Liver (tissue), 10 donors: ENCODE measurements at places on chromosomes 1 and 21.

- no peaks in the 10 kb centered on the region for H3K4me1 ChIP-seq
- H3K27me3 ChIP-seq = no peaks in the 10 kb centered on the region
- H3K36me3 ChIP-seq = no peaks in the 10 kb centered on the region
- no peak overlapping the region for H3K27ac ChIP-seq
- DNase-seq = no peak
Observed at GRCh38 chr1:183454377-183454776, 17.9 kb upstream of the SMG7 start.

DNA sequence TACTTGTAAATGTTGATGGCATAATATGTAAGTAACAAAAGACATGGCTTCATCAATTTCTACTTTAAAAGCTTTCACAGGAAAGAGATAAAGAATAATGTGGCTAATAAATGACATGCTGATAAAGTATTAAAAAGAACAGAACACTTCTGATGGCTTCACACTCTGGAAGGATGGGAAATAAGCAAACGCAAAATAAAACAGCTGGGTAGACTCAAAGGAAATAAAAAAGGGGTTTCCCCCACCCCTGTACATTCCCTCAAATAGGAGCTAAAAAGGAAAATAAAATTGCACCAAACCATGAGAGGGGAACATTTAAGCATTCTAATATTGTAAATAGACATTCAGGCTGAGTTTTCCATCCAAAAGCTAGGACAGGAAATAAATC, 27.0 kb upstream of the DYRK1A start:
- no peaks in the 10 kb centered on the region for H3K27me3 ChIP-seq
- H3K4me3 ChIP-seq = no peak overlapping the region
- DNase-seq = no peak
- H3K36me3 ChIP-seq = no peaks in the 10 kb centered on the region
- no peak overlapping the region for H3K27ac ChIP-seq

DNA sequence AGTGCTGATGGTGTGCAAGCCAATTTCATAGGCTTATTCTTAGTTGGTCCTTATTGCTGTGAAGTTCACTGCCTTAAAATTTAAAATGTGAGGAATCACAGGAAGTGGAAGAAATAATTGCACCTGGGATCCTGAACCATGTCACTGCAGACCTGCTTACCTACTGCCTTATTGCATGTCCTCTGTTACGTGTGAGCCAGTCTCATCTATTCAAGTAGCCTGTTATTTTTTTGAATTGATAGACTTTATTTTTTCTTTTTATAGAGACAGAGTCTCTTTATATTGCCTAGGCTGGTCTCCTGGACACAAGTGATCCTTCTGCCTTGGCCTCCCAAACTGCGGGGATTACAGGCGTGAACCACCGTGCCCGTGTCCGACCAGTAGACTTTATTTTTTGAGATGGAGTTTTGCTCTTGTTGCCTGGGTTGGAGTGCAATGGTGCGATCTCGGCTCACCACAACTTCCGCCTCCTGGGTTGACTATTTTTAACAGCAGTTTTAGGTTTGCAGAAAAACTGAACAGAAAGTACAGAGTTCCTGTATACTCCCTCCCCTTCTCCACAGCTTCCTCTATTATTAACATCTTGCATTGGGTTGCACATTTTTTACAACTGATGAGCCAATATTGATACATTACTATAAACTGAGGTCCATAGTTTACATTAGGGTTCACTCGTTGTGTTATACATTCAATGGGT, 14.0 kb upstream of the DISC1 start:
- no peak overlapping the region for H3K27ac ChIP-seq
- no peaks in the 10 kb centered on the region for H3K36me3 ChIP-seq
- no peaks in the 10 kb centered on the region for H3K27me3 ChIP-seq
- no peaks in the 10 kb centered on the region for H3K4me1 ChIP-seq
- no peak overlapping the region for H3K4me3 ChIP-seq

DNA sequence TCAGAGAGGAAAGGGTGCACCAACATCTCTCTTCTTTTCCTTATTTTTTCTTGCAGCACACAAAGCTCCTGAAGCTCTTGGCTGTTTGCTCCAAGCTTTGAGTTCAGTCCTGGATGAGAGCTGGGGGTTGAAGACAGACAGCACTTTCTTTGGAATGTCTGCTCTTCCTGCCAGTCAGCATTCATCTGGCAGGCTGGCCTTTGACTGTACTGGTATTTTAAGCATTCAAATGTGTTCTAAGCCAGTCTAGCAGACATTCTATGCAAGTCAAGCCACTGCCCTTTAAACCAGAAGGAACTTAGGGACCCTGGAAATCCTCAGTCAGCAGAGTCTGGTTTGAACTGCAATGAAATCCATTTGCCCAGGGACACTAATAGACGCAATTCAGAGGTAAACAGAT, 45.0 kb downstream of the XCL1 start:
- DNase-seq = no peak
- no peak overlapping the region for H3K4me3 ChIP-seq
- no peak overlapping the region for H3K27ac ChIP-seq

DNA sequence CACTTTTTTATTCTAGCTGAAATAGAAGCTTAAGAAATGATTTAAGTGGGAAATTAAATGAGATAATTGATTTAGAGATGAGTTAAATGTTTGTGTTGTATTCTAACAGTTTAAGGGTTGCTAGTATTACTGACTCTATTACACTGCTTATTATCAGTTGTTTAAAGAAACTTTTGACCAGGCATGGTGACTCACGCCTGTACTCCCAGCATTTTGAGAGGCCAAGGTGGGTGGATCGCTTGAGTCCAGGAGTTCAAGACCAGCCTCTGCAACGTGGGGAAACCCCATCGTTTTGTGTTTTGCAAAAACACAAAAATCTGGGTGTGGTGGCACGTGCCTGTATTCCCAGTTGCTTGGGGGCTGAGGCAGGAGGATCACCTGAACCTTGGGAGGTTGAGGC, 14.2 kb downstream of the CLIC4 start:
- no peak for DNase-seq
- peaks cover 26% of the 10 kb centered on the region for H3K4me1 ChIP-seq
- no peak overlapping the region for H3K27ac ChIP-seq
- H3K27me3 ChIP-seq = no peaks in the 10 kb centered on the region

DNA sequence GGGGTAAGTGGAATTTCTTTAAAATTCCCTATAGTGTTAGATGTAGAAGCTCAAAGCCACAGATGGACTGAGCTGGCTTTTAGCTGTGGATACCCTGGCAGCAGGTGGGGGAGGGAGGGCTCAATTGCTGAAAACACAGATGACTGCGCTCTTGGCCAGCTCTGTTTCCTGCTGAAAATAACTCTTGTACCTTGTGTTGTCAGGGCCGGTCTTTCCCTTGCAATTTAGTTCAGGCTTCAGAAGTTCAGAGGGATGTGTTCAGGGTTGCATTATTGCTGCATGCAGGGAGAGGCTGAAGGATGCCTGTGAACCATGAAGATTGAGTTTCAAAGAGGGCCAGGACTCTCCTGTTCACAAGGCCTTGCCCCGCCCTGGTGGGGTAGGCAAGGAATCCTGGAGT, 58.1 kb upstream of the GCLM start:
- peaks cover 21% of the 10 kb centered on the region for H3K4me1 ChIP-seq
- H3K36me3 ChIP-seq = no peaks in the 10 kb centered on the region

DNA sequence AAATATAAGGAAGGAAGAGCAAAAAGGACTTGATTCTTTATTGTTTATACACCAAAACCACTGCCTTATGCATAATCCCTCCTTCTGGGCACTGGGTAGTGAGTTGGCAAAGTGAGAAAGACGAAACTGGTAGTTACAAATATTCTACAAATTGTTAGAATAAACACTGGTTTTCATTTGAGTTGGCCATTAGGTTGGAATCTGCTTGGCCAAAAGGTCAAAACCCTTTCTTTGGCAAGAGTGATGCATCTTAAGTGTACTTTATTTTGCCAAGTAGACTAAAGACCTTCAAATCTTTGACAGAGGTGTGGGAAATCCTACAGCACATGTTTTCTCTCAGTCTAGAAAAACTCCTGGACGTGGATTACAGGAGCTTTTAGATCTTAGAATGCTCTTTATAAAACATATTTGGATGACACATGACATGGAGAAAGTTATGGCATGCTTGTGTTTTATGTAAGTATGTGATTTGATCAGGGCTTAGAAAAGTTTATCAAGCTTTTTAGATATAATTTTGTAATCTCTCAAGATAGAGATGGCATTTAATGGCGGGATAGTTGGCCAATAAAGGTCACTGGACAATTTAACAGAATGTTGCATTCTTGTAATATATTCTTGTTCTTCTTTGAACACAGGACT, 120.9 kb downstream of the ROR1 start:
- H3K4me1 ChIP-seq = no peaks in the 10 kb centered on the region
- H3K27me3 ChIP-seq = no peaks in the 10 kb centered on the region
- H3K36me3 ChIP-seq = no peaks in the 10 kb centered on the region
- no peak for DNase-seq
- no peak overlapping the region for H3K27ac ChIP-seq
- H3K4me3 ChIP-seq = no peak overlapping the region

DNA sequence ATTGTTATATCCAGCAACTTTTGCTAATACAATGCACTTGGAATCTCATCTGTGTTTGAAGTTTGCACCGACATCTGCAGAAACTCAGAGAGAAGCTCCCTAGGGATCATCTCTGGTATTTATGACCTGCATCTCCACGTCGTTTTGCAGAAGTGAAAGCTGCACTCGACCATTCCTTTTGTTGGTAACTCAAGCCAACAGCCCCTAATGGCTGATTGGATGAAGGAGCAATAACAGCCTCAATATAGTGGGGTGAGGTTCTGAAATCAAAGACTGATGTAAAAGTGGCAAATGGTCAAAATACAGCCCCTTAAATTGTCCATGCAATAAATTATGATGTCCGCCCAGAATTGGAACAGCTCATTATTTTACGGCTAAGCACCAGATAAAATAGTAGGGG, 344.2 kb upstream of the KAZN start:
- no peak overlapping the region for H3K4me3 ChIP-seq
- no peaks in the 10 kb centered on the region for H3K4me1 ChIP-seq
- no peak for DNase-seq
- no peak overlapping the region for H3K27ac ChIP-seq
- no peaks in the 10 kb centered on the region for H3K27me3 ChIP-seq

DNA sequence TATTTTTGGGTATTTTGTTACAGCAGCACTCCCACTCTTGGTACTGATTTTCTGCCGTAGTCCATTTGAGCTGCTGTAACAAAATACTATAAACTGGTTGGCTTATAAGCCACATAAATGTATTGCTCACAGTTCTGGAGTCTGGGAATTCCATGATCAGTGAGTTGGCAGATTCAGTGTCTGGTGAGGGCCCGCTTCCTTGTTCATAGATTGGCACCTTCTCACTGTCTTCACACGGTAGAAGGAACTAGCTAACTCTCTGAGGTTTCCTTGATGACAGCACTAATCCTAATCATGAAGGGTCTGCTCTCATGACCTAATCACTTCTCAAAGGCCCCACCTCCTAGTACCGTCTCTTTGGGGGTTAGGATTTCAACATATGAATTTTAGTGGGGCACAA, 85.2 kb downstream of the HHAT start:
- no peaks in the 10 kb centered on the region for H3K27me3 ChIP-seq
- no peak overlapping the region for H3K27ac ChIP-seq
- DNase-seq = no peak

- H3K27ac ChIP-seq = no peak overlapping the region
- no peak overlapping the region for H3K4me3 ChIP-seq
- no peaks in the 10 kb centered on the region for H3K27me3 ChIP-seq
- H3K4me1 ChIP-seq = peaks cover 3% of the 10 kb centered on the region
- DNase-seq = no peak
Observed at GRCh38 chr1:231842441-231842840, 215.9 kb downstream of the DISC1 start.

- DNase-seq = no peak
- no peak overlapping the region for H3K4me3 ChIP-seq
- no peak overlapping the region for H3K27ac ChIP-seq
- H3K4me1 ChIP-seq = no peaks in the 10 kb centered on the region
- no peaks in the 10 kb centered on the region for H3K27me3 ChIP-seq
Observed at GRCh38 chr1:201590474-201590873, 51.5 kb downstream of the NAV1 start.

DNA sequence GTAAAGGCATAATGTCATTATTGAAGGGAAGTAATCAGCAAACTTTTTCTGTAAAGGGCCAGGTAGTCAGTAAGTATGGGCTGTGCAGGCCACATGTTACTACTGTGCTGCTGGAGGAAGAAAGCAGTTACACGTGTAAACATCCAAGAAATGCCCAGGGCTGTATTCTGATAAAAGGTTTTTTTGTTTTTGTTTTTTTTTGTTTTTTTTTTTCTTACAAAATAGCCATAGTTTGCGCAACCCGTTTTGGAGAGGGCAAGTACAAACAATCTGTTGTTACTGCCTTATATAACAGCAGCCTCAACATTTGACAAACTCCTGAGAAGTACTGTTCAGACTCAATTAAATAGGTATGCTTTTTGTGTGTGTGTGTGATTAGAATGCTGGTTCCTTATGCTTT, 26.7 kb upstream of the MTMR11 start:
- H3K27me3 ChIP-seq = no peaks in the 10 kb centered on the region
- H3K36me3 ChIP-seq = peaks cover 10% of the 10 kb centered on the region
- no peak overlapping the region for H3K4me3 ChIP-seq
- DNase-seq = no peak
- peak overlapping the region; percentile 46 for H3K27ac ChIP-seq

GRCh38 chr1:93081716-93082115, 2.6 kb downstream of the MTF2 start:
- H3K36me3 ChIP-seq = peaks cover 5% of the 10 kb centered on the region
- no peak for DNase-seq
- no peak overlapping the region for H3K27ac ChIP-seq
- H3K4me3 ChIP-seq = peak overlapping the region; percentile 18
- H3K27me3 ChIP-seq = no peaks in the 10 kb centered on the region
- peaks cover 23% of the 10 kb centered on the region for H3K4me1 ChIP-seq

GRCh38 chr1:176786274-176786673, 323.3 kb downstream of the PAPPA2 start:
- no peaks in the 10 kb centered on the region for H3K4me1 ChIP-seq
- H3K27me3 ChIP-seq = no peaks in the 10 kb centered on the region
- H3K27ac ChIP-seq = no peak overlapping the region

GRCh38 chr1:235161685-235162327, 756 bp upstream of the RBM34 start:
- peaks cover 11% of the 10 kb centered on the region for H3K36me3 ChIP-seq
- H3K27ac ChIP-seq = peak overlapping the region; percentile 90
- H3K4me1 ChIP-seq = peaks cover 9% of the 10 kb centered on the region

GRCh38 chr1:182752077-182752988, 37.2 kb upstream of the NPL start:
- H3K4me3 ChIP-seq = no peak overlapping the region
- no peaks in the 10 kb centered on the region for H3K36me3 ChIP-seq
- H3K27me3 ChIP-seq = no peaks in the 10 kb centered on the region
- H3K4me1 ChIP-seq = no peaks in the 10 kb centered on the region
